ENCODE measurements at places on chromosomes 6 and 20. TPM values are rescaled to one million over a fixed set of nuclear protein-coding genes. Genes with fewer than 3 reads are reported as not detected.

GRCh38 chr20:56391037-56391436 lies 978 bp downstream of the AURKA start:
- no peak for DNase-seq

DNA sequence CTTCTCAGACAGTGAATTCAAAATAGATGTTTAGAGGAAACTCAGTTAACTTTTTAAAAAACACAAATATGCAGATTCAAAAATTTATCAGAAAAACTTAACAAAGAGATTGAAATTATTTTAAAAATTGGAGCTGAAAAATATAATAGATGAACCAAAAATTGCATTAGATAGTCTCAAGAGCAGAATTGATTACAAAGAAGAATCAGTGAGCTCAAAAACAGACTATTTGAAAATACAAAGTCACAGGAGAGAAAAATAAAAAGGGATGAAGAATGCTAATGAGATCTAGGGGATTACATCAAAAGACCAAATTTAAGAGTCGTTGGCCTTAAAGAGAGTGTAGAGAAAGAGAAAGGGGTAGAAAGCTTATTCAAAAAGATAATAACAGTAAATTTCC lies 700.5 kb downstream of the COL12A1 start:
- no peak for DNase-seq

- DNase-seq: peak; percentile 36
These were observed 33.2 kb downstream of the NT5E start for GRCh38 chr6:85482905-85483700.

GRCh38 chr20:34112600-34113101 lies 608 bp upstream of the EIF2S2 start:
- no peak for DNase-seq

DNA sequence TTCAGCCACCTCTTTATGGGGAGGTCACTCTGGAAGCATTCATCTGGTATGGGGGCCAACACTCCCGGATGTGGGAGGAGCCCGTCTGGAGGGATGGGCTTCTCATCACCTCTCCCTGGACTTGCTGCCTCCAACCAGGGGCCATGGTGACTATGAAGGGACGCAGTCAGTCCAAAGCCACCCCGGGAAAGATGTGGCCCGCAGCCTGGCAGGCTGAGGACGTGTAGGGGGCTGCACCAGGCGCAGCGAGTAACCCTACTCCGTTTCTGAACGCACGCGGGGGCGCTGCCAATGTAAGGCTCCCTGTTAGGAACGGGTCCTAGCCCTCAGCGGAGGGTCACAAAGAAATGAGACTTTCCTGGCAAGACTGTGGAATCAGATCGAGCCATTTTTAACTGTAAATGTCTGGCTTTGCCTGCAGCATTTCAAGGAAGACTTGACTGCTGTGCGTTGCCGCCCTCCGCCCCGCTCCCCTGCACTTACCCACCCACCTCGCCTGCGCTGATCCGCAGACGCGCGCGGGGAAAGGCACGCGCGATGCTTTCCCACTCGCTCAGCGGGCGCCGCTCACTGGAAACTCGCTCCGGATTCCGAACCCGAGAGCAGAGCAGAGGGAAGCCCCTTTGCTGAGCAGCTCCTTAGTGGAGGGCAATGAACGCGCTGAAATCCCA lies 55.1 kb downstream of the IL20RA start:
- no peak for DNase-seq

GRCh38 chr6:95413789-95414188 lies 163.5 kb upstream of the MANEA start:
- DNase-seq: no peak

DNA sequence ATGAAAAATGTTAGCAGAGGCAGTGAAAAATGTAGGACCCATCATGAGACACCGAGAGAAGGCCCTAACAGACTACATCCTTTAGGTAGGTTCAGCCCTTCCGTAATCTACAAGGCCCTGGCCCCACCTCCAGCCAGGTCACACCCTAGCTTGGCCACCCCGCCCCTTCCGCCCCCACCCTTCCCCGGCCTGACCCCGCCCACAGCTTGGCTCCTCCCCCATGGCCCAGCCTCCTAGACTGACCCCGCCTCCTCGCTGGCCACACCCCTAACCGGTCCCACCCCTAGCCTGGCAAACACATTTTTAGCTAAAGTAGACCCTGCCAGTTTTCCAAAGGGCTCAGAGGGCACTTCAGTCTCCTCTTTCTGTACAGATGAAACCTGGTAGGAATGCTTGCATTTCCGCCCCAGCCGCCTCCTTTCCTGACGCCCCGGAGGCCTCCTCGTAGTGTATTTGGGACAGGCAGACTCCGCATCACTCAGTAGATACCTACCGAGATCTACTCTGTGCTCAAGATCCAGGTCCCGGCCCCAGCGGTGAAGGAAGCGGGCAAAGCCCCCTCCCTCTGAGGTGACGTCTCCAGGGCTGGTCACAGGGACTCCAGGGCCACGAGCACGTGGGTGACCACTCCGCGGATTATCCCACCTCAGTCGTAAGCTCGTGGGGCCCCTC lies 443.5 kb downstream of the PREX1 start:
- DNase-seq: no peak

DNA sequence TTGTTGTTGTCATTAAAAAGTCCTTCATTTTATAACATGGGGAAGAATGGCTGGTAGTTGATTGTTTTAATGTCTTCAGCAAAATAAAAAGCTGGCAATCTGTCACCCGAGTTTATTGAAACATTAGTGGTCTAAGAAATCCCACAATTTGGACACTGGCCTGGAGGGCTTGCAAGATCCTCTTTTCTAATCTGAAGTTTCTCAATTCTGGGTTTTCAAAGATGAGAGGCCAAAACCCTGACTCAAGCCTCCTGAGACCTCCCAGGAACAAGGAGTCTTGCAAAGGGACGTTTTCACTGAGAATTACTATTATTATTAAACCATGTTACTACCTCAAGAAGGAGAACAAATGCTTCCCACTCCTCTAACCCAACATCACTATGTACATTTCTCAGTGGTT lies 19.5 kb downstream of the MAP1LC3A start:
- DNase-seq: no peak

EYA2 gene
- 0.61 TPM for polyA plus RNA-seq

AVP gene
- polyA plus RNA-seq: not detected
